Calu3 (cell line): ENCODE measurements at places on chromosomes 1 and 21. TPM values are rescaled to one million over a fixed set of nuclear protein-coding genes. Genes with fewer than 3 reads are reported as not detected.
A peak's percentile ranks its signal among the peaks of the same experiment; 100 is the strongest.

DNA sequence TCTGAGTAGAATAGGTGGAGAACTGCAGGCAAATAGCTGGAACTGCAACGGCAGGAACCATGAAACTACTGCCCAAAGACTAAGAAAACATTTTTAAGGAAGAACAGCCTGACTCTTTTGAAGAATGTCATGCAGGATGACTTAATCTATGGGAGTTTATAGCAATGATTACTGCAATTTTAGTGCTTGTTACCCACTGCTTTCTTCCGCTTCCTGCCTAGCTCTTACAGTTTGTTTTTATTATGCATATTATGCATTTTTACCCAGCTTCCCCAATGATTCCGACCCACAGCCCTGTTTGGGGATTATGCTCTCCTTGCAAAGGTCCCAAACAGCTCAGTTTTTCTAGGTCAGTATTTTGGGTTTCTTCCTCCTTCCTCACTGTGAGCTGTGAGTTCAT lies 71.2 kb downstream of the PCNX2 start:
- no peak overlapping the region for H3K27ac ChIP-seq
- H3K27me3 ChIP-seq, result no peaks in the 10 kb centered on the region
- no peaks in the 10 kb centered on the region for H3K36me3 ChIP-seq
- DNase-seq, result no peak

Gene CNR2
- not detected in 2 replicates for total RNA-seq

Gene S100A11
- total RNA-seq, result 1,217 and 1,326 TPM in 2 replicates

GRCh38 chr1:246497331-246497915 lies 9.7 kb downstream of the SMYD3 start:
- no peak overlapping the region for H3K27ac ChIP-seq
- peak; percentile 44 for DNase-seq
- H3K36me3 ChIP-seq, result no peaks in the 10 kb centered on the region
- no peaks in the 10 kb centered on the region for H3K27me3 ChIP-seq
- no peak overlapping the region for H3K4me3 ChIP-seq
- H3K4me1 ChIP-seq, result peaks cover 22% of the 10 kb centered on the region

- no peak overlapping the region for H3K4me3 ChIP-seq
- H3K27me3 ChIP-seq, result no peaks in the 10 kb centered on the region
- no peaks in the 10 kb centered on the region for H3K36me3 ChIP-seq
These were observed 25.1 kb downstream of the IRF2BP2 start for GRCh38 chr1:234584926-234585325.

Gene INTS7
- 35.3 and 36.5 TPM in 2 replicates for total RNA-seq
